ENCODE measurements at places on chromosomes 7 and 10. TPM values are rescaled to one million over a fixed set of nuclear protein-coding genes. Genes with fewer than 3 reads are reported as not detected.

Gene POU6F2
- total RNA-seq: not detected

Gene SPDYE8
- not detected for total RNA-seq

Gene TET1
- total RNA-seq: 2.5 TPM

Gene RELN
- 3.1 TPM for total RNA-seq

Gene PTPRN2
- total RNA-seq: 0.33 TPM

Gene VGF
- total RNA-seq: 0.89 TPM

Gene LRIT1
- total RNA-seq: not detected

Gene OPALIN
- total RNA-seq: not detected

Gene BTRC
- 7.0 TPM for total RNA-seq

Gene CCL24
- total RNA-seq: not detected

Gene CYP2C8
- total RNA-seq: not detected

Gene GBX1
- not detected for total RNA-seq

Gene PTPN20
- 1.8 TPM for total RNA-seq

Gene NKX2-3
- not detected for total RNA-seq

Gene FAM171A1
- 28.5 TPM for total RNA-seq

Gene TLX1
- not detected for total RNA-seq

Gene PIK3AP1
- total RNA-seq: 11.2 TPM

Gene TMEM213
- total RNA-seq: not detected

Gene DNAAF5
- 80.3 TPM for total RNA-seq

Gene CUEDC2
- 60.9 TPM for total RNA-seq

Gene WNT8B
- not detected for total RNA-seq

Gene CDC14C
- total RNA-seq: not detected

Gene ANKRD30A
- not detected for total RNA-seq

Gene MYOZ1
- total RNA-seq: not detected

Gene ATG9B
- under 0.01 TPM for total RNA-seq

Measured in mesangial cell (primary cell).